ENCODE measurements at places on chromosomes 16 and 17.

DNA sequence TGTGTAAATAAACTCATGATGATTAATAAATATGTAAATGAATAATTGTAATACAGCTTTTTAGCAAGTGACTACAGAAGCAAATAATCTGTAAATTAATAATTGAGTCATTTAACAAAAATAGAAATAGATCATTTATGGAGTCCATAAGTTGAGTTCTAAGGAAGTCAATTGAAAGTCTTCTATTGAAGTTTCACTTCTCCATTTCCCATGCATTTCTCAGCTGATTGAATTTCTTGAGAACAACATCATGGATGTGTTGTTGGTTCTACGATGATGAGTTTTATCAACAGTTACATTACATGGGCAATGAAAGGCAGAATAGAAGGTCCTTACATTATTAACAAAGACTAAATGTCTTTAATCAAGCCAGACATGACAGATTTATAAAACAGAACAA, 290.4 kb downstream of the MAP2K6 start:
- no peak for DNase-seq

DNA sequence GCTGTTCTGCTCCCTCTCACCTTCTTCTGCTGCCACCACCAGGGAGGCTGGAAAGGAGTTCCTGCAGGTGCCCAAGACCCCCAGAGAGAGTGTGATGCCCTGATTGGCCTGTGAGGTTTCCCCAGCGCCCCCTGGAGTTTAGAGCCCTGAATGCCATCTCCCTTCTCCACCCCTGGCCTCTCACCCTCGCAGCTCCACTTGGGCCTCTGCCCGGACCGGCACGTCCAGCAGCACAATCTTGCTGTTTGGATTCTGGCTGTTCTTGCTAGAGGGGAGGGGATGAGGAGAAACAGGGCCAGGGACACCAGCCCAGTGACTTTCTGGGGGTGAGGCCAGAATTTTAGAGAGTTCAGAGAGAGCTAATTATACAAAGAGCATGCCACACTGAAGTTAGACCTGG, 12.5 kb upstream of the FAM171A2 start:
- no peak for DNase-seq

- DNase-seq: no peak
These were observed 5.8 kb upstream of the ALDH3A1 start for GRCh38 chr17:19753661-19754463.

DNA sequence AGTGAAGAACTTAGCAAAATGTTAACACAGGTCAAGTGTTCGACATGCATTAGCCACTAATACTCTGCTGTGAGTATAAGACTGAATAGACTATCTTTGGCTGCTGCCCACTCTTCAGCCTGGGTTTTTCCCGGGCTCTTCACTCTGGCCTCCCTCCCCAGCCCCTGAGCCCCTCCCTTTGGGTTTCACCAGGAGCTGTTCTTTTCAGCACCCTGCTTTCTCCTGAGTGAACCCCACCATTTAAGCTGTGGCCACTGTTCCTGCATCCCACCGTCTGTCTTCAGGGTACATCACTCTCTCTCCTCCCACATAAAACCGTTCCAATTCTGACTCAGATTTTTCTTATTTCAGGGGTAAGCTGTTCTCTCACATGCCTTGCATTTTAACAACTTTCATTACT, 92.0 kb upstream of the ASIC2 start:
- no peak for DNase-seq

DNA sequence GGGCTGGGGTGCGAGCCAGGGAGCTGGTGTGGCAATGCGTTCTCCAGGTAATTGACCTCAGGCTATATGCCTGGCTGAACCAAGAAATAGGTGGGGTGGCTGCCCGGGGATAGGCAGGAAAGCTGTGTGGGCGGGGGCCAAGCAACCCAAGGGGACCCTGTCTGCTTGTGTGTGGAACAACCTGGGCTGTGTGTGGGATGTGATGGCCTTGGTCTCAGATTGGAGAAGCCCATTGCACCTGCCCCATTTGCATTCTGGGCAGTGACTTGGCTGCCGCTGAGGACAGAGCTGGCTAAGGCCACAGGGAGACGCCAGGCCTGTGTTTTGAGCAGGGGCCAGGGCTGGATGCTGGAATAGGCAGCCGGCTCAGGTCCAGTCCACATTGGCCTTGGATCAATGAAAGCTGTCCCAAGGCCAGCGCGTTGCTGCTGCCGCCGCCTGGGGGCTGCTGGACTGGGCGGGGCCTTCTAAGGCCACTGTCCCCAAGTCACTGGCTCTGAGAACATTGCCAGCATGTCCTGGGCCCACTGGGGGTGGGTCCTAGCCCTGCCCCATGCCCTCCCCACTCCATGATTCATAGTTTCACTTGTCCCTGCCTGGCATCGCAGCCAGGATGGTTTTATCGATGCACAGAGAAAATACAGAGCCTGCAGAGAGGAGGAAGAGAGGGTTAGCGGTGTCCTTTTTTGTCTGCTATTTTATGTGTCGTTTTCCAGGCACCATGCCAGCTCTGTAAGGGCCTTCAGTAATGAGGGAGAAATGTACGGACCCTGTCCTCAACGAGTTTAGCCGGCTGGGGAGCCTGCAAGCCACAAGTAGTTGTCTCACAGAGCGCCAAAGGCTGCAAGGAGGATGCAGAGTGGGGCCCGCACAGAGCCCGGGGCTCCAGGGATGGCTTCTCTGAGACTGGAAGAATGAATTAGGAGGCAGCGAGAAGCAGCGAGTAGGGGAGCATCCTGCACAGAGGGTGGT, 43.9 kb downstream of the NKD1 start:
- no peak for DNase-seq

- DNase-seq: no peak
These were observed 224.2 kb upstream of the WSCD1 start for GRCh38 chr17:5846001-5846400.

DNA sequence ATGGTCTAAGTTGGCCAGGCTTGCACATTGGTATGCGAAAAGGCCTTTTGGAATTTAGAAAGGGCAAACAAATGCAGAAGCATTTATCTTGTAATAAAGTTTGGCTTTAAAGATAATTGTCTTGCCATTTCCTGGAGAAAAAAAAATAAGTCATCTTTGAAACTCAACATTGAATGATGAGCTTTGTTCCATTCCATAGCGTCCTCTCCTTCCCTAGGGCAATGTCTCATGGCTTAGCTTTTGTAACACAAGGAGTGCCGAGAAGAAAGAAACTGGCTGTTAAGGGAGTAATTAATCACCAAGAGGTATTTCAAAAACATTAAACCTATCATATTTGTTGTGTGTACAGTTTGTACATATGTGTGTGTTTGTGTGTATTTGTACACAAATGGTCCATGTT, 372.3 kb downstream of the NPIPA8 start:
- DNase-seq: no peak

DNA sequence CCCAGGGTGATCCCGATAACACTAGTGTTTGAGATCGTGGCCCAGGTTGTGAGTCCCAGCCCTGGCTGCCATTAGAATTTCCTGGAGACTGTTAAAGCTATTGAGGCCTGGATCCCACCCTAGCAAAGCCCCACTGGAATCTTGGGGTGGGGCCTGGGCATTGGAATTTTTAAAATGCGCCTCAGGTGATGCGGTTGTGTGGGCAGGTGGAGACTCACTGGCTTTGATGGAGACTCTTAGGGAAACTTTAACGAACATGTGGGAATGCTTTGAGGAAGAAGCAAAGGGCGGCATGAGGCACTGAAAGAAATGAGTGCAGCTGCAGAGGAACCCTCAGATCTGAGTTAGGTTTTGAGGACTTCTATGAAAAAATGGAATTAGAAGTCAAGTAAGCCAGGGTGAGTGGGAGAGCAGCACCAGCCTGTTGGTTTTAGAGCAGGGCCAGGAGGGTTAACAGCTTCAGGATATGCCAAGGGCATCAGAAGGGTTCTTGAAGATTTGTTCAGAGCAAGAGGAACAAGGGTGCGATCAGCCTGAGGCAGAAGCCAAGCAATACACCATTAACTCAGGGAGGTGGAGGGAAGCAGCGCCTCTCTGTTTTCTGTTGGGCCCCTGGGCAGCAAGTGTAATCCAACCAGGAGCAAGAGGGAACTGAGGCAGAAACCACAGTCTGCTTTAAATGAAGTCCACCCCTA, 42.5 kb downstream of the KSR1 start:
- DNase-seq: no peak

DNA sequence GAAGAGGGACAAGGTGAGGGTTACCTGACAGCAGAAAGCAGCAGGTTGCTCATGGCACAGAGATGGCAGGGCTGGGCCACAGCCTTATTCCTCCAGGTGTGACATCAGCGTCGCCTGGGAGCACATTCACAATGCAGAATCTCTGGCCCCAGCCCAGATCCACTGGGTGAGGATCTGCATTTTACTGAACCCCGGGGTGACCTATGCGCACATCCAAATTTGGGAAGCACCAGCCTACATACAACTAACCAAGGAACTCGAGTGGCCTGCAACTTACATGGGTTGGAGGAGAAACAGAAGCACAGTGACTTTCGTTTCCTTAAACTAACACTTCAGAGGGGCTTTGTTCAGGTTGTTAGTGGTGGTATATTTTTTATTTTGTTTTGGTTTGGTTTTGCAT, 17.6 kb downstream of the CPPED1 start:
- DNase-seq: no peak

DNA sequence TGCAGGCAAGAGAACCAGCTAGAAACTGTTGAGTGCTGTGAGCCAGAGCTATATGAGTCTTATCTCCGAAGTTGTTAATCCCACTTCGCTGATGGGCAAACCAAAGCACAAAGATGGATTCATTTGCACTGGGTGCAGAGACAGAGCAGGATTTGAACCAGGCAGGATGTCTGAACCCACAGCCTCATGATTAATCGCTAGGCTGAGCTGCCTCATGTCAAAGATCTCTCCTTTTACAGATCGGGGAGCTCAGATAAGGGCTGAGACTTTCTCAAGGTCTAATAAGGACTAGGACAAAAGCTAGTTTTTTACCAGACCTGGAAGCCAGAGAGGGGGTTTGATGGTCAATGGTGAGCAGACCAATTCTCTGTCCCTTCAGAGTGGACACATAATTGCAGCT, 51.5 kb downstream of the GINS3 start:
- no peak for DNase-seq

DNA sequence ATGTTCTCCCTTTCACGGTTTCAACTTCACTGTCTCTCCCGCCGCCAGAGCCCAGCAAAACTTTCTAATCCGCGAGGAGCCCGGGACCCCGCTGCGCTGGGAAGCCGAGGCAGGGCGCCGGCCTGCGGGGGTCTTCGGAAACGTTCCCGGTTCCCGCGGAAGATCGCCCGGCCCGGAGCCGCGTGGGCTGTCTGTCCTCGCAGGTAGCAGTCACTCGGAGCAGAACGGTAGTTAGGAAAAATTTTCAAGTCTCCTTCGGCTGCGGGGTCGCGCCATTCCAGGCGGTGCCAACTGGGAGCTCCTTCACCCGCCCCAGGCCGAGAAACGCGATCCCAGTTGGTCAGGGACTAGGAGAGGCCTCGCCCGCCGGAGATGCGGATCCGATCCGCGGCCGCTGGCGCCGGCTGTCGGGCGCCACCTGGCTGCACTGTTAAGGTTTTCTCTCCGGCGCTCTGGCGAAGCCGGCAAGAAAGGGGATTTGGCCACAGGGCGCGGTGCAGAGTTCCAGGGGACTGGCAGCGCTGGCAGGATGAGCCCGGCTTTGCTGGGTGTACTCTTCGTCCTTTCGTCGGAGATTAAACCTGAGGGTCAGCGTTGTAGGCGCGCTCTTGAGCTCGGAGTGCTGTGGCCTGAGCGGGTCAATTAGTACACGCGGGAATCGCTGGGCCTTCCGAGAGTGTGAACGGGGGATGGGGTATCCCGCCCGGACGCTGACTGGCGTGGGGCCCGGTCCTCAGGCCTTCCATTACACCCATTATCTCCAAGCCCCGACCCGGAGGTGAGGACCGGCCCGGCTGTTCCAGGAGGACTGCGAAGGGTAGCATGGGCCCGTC, 135.4 kb downstream of the KCNJ12 start:
- peak; percentile 84 for DNase-seq
